NCI-H748 treated with DMSO at 0.1 percent for 48 hours (cell line): ENCODE measurements at places on chromosomes 6 and 20.

GRCh38 chr20:62899633-62900051, 26.7 kb downstream of the DIDO1 start:
- DNase-seq = no peak

- DNase-seq = no peak
Observed at GRCh38 chr20:61583356-61583755, 331.3 kb downstream of the CDH4 start.

GRCh38 chr6:7140631-7141378, 33.0 kb downstream of the RREB1 start:
- peak; percentile 69 for DNase-seq

DNA sequence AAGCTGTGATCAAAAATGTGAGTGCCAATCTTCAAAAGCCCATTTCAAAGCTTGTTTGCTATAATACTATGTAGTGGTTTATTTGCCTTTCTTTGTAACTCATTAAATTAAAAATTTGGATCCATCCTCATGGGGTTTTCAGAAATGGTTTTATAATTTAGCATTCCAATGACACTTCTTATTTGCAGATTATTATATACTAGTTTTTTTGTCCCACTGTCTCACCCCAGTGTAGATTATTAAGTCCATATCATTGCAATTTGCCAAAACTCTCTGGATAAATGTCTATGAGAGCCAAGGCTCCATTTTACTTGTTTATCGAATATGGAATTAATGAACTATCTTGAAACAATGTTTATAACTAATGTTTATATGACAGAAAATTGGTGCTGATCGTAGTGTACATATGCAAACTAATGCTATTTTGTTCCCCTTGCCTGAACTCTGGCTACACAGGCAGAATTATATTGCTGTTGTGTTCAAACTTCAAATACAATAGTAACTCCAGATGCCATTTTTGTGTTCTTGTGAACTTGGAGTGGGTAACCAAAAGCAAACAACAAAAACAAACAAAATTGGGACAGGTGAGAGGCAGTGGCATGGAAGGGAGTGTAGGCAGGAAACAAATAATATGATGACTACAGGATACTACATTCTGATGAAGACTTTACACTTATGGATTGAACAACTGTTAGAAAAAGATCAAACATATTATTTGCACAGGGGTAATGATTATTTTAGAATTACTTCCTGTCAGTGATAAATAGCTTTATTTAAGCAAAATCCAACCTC, 307.1 kb upstream of the FLRT3 start:
- peak; percentile 86 for DNase-seq

GRCh38 chr20:40672095-40672494, 16.9 kb downstream of the MAFB start:
- DNase-seq = no peak

DNA sequence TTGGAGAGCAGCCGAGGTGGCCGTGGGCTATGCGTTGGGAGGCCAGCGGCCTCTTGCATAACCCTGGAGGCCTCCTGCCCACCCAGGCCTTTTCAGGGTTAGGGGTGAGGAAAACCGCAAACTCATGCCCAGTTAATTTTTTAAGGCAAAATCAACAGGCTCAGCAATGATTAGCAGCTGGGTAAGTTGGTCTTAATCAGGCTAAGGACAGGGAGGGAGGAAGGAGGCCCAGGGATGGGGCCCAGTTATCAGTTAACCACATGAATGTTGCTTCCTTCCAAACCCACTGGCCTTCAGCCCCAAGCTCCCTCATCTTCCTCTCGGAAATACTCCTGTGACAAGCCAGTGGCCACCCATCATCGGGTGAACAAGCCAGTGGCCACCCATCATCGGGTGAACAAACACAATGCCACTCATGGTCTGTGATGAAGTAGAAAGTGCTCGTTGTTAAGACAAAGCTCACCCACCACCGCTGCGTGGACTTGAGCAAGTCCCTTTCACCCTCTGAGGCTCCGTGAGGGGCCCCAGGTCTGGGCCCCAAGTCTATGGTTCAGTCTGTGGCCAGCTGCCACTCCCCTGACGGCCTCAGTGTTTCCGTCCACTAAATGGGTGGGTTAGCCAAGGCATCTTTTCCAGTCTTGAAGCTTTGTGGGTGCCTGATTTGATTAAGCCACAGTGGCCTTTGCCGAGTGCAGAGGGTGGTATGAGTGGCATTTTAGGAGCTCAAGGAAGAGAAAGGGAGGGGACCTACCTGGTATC, 39.4 kb downstream of the HNF4A start:
- DNase-seq = no peak

DNA sequence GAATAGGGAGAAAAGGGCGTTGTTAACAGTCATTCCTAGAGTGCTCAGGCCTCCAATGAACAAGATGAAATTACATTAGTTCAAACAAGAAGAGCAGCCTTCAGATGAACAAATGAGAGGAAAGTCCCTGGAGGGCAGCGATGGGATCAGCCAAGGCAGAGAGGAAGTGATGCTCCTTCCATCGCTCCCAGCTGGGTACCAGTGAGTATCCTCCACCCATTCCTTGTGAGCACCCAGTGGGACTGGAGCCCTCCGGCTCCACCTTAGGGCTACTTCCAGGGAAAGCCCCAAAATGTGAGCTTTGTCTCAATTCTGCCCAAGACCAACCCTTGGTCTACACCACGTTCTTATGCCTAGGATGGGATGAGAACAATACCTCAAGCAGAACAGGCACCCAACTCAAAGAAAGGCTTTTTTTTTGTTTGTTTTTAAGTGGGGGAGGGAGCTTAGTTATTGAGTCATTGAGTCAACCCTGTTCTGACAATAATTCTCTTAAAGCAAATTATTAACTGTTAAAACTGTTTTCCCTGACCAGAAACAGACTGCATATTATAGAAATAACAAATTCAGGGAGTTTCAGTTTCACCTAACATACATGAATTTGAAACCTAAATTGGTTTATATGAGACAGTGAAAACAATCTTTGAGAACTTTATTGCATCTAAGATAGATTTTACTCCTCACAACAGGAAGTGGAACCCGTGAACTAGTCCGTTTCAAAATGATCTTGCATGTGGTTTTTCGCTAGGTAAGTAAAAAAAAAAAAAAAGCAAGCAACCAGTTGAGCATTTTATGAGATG, 106.9 kb downstream of the IPCEF1 start:
- no peak for DNase-seq

DNA sequence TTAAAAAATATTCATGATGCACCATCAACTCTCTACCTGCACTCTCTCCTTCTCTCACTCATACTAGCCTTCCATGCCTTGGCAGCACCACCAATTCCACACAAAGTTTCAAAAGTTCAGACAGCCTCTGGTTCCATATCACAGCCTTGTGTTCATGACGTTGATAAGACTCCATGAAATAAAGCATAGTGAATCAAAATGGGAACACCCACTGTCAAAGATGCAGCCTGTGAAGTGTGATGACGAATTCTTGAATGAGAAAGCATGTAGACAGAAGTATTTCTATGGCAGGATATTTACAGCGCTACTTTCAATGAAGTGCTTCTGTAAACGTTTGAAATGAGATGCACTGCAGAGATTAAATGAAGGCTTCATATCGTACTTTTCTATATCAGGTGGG, 77.3 kb upstream of the FERMT1 start:
- peak; percentile 16 for DNase-seq

GRCh38 chr6:130204322-130204721, 18.4 kb downstream of the SAMD3 start:
- no peak for DNase-seq

GRCh38 chr6:558089-558488, 98.8 kb downstream of the HUS1B start:
- DNase-seq = no peak

- no peak for DNase-seq
Observed at GRCh38 chr20:24132246-24132645, 143.7 kb upstream of the GGTLC1 start.

DNA sequence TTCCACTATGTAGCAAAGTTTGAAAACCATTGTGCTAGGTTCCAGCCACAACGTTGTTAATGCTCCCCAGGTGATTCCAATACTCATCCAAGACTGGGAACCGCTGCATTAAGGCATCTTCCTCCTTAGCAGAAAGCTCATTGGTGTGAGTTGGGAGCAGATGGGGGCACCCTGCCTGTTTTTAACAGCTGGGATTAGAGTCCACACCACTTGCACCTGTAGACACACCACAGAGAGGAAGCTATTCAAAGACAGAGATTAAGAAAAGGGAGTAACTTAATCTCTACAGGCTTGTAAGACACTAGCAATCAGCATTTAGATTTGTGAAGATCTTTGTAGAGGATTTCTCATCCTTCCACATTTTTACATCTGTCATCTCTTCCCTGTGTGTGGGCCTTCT, 333.9 kb upstream of the SOX4 start:
- DNase-seq = no peak

GRCh38 chr6:163646866-163647265, 232.3 kb downstream of the QKI start:
- no peak for DNase-seq

GRCh38 chr6:118122801-118123200, 215.7 kb downstream of the SLC35F1 start:
- DNase-seq = no peak

GRCh38 chr20:3166913-3167342, 6.4 kb downstream of the LZTS3 start:
- no peak for DNase-seq

DNA sequence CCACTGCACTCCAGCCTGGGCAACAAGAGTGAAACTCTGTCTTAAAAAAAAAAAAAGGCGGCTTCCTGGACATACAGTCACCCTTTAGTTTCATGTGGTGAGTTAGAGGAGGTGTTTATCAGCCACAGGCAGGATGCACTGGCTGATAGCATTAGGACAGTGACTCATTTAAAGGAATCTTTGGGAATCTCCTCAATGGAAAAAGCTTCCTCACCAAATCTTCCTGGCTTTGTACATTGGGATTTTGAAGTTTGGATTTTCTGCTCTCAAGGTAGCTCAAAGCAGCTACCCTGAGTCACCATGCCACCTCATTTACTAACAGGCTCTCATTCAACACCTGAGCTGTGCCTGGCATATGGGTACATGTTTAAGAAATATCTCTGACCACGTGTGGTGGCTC, 20.2 kb downstream of the PRPH2 start:
- no peak for DNase-seq

- no peak for DNase-seq
Observed at GRCh38 chr6:33375143-33375671, 16.4 kb upstream of the KIFC1 start.

GRCh38 chr6:33696548-33697518, 14.7 kb downstream of the UQCC2 start:
- DNase-seq = no peak

- no peak for DNase-seq
Observed at GRCh38 chr6:16687045-16687444, 74.2 kb downstream of the ATXN1 start.

DNA sequence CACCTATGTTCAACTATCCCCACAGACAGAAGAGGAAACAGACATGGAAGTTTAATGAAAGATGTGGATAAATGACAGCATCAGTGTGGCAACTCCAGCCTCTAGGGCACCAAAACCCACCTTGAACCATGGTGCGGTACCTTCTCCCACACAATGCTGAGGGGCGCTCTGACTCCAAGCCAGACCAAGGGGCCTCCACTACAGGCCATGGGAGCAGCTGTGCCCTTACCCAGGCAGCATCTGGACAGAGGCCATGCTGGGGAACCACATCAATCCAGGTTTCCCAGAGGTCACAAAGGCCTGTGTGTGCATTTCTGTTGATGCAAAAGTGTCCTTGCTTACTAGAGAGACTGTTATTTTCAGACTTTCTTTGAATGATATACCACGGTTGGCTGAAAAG, 4.1 kb downstream of the PRR18 start:
- DNase-seq = no peak

DNA sequence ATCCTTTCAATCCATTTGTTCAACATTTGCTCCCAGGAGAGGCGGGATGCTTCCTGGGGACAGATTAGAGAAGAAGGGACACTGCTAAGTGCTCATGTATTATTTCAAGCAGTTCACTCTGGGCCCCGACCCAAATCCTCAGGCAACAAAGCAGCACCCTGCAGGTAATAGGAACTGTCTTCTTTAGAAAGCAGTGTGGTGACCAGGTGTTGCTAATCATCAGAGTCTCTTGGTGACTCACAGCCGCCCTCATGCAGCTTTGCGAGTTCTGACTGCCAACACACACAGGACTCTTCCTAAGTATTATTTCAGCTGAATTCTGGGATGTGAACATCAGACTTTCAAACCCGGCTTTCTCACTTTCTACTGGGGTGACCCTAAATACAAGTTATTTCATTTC, 356.4 kb downstream of the PRKN start:
- no peak for DNase-seq

- no peak for DNase-seq
Observed at GRCh38 chr6:28729501-28730402, 194.0 kb downstream of the TRIM27 start.

GRCh38 chr20:39117491-39117890, 155.3 kb downstream of the DHX35 start:
- DNase-seq = no peak

DNA sequence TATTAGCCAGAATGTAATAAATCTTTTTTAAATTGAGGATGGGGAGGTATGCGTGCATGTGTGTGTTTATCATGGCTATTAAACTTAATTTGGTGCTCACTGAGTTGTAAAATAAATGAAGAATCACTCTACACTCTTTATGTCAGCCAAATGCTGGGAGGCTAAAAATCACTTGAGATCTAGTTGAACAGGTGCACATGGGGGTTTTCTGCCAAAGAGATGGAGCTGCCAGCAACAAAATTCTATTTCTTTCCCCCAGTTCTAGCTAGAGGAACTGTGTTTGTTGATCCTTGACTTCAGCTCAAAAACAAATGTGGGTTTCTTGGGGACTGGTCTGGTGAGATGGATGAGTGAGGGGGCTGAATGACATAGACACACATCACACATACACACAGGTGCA, 183.3 kb upstream of the BTBD3 start:
- peak; percentile 61 for DNase-seq

GRCh38 chr20:60817891-60818290, 434.2 kb upstream of the CDH4 start:
- no peak for DNase-seq

DNA sequence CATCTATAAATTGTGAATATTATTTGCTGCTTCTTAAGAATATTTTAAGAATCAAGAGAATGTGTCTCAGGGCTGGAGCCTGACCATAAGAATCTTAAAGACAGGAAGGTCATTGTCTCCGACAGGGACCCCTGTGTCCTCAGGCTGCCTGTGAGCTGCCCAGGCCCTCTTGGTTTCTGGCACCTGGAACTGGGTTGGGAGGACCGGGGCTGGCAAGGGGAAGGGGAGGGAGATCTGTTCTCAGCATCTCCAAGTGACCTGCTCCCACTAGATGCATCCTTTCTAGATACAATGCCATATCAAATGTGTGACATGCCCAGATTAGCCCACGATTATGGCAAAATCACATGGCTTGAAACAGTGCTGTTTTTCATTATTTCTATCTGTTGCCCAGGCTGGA, 110.5 kb downstream of the SCML4 start:
- no peak for DNase-seq

- no peak for DNase-seq
Observed at GRCh38 chr6:155227046-155227445, 36.8 kb upstream of the CLDN20 start.
